ENCODE measurements at places on chromosomes 12 and 14.
A peak's percentile ranks its signal among the peaks of the same experiment; 100 is the strongest.

DNA sequence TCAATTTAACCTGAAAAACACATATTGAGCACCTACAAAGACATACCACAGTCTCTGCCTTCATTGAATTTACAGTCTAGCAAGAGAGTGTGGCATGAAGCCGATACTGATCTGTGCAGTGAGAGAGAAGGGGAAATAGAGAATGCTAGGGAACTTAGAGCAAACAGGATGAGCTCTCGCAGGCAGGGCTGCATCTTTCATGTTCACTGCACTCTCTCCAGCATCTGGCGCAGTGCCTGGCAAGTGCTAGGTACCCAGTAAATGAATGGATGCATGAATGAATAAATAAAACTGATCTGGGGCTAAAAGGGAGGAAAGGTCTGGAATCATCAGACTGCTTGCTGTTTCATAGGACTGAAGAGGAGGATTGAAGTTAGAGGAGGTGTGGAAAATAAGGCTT, 256.5 kb upstream of the NPAS3 start:
- DNase-seq = no peak

DNA sequence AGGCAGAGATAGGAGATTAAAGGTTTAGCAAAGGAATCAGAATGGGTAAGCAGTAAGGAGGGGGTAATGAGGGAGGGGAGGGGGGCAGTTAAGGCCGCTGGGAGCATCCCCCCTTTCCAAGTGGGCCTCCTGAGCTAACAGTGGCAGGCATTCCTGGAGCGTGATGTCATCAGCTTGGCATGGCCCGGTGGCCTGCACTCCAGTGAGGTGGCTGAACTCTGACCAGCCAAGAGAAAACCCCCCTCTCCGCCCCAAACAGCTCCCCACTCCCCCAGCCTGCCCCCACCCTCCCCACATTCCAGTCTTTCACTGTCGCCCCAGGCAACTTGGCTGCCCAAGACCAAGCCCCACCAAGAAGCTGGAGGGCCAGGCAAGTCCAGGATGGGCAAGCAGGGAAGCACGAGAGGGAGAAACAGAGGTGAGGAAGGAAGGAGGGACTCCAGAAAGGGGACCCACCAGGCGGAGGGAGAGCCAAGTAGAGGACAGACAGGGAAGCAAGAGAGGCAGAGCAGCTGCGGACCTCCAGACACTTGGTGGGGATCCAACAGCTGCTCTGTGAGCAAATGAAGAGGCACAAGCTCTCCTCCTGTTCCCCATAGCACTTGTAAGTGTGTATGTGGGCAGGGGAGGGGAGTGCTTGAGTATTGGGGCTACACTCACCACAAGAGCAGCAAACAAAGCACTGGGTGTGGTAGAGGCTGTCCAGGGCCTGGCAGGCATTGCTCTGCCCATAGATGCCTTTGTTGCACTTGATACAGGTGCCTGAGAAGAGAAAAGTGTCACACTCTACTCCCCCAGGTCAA, 4.5 kb downstream of the AJUBA start:
- DNase-seq = peak; percentile 75

GRCh38 chr12:22360774-22361173, 26.3 kb upstream of the ST8SIA1 start:
- DNase-seq = no peak

GRCh38 chr12:52691076-52691840, 11.1 kb upstream of the KRT1 start:
- no peak for DNase-seq

Data from fibroblast of gingiva (primary cell).